ENCODE measurements at places on chromosomes 1 and 21.
A peak's percentile ranks its signal among the peaks of the same experiment; 100 is the strongest.

DNA sequence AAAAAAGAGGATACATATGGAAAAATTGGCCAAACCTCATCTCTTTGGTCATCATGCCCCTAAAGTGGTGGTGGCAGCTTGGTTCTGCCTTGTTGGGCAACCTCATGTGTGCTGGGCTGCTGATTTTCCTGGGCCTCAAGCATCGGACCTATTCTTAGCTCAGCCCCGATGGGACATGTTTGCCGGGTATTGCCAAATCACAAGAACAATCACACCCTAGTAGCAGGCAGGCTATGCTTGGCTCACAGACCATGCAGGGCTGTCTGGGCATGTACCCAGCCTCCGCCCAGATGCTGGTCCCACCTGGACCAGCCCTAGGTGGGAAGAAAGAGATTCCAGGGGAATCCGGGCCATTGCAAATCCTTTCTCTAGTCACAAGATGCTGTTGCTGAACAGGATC, 189.4 kb upstream of the FGGY start:
- DNase-seq, result no peak

DNA sequence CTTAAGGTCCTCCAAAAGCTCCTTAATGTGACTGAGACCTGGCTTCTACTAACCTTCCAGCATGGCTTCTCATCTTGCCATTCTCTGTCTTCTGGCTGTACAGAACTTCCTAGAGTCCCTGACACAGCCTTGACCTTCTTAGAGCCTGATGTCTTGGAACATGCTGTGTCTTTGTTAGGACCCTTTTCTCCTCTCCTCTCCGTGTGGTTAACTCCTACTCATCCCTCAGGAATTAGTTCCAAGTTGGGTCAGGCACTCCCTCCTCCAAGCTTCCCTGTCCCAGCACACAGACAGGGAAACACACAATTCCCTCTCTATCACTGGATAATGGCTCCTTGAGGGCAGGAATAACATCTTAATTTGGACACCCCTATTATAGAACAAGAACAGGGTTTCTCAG, 275.4 kb upstream of the USP24 start:
- no peak for DNase-seq

DNA sequence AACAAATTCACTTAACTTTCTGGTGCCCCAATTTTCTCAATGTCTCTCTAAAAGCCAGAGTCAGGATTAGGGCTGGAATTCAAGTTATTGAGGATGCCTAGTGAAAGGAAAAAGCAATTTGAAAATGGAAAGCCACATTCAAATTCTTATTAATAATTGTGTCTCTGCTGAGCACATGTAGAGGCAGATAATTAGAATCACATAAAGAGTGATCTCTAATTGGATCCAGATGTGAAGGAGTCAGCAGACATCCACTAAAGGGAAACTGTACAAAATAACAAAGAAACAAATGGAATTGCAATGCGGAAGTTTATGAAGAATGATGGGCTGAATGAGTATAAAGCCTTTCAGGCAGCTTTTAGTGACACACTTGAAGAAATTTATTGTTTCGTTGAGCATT, 482.6 kb downstream of the TTLL7 start:
- no peak for DNase-seq

DNA sequence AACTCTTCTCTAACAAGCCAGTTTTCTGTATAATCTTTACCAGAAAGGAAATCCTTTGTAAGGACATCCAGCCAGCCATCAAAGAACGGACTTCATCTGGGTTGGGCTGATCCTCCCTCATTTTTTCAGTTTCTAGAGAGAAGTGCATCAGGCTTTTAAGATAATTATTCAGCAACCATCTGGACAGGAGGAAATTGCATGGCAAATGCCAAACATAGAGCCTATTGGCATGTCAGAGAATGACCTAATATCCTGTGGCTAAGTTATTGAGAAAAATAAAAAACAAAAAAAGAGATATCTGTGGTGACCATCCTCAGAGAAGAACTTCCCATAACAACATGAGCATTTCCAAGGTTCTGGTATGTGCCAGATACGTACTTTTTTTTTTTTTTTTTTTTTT, 74.9 kb upstream of the BEND5 start:
- no peak for DNase-seq

GRCh38 chr1:13702425-13703127, 2.6 kb downstream of the PRDM2 start:
- DNase-seq, result no peak

GRCh38 chr21:46410516-46410915, 48.2 kb upstream of the DIP2A start:
- no peak for DNase-seq

- DNase-seq, result no peak
Measured at GRCh38 chr1:223000632-223001031, 142.4 kb downstream of the TLR5 start.

- DNase-seq, result no peak
Measured at GRCh38 chr1:32073299-32074229, 825 bp downstream of the TMEM39B start.

DNA sequence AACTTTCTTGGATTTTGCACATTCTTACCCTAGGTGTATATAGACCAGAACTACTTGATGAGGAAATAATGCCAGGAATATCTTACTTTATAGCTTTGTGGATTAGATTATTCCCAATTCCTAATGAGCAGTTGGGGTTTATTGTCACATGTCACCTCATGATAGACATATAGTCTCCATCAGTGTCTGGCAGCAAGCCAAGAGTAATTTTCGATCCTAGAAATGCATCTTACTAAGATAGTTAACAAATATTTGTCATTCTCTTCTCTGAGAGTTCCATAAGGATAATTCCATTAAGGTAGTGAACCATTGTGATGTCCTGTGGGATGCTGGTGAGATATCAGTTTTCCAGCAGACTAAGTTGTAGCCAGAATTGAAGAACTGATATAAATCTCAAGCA, 1282.9 kb upstream of the B3GALT2 start:
- no peak for DNase-seq

- no peak for DNase-seq
Measured at GRCh38 chr1:154913273-154913672, 23.2 kb downstream of the PMVK start.

DNA sequence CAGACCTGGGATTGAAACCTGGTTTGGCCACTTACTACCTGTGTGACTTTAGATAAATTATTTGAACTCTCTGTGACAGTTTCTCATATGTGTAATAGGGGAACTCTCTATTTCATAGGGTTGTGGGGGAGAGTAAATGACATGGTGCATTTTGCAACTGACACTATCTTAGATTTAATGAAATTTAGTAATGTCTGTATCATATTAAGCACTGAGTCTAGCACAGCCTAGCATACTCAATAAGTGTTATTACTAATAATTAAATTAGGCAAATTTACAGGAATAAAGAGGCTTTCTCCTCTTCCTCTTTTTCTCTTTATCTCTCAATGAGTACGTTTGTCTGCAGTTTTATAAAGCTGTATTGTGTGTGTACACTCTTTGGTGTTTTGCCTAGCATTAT, 80.2 kb upstream of the MACF1 start:
- no peak for DNase-seq

DNA sequence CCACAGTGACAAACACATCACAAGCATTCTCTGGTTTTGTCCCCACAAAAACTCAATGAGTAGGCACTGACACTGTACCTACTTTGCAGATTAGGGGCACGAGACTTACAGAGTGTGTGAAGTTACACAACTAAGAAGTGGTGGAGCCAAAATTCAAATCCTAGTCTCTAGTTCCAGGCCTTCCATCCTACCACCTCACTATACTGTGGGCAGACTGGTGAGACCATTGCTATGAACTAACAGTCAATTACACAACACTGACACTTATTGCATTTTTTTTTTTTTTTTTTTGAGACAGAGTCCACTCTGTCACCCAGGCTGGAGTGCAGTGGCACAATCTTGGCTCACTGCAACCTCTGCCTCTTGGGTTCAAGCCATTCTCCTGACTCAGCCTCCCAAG, 71.4 kb downstream of the KCNN3 start:
- DNase-seq, result no peak

DNA sequence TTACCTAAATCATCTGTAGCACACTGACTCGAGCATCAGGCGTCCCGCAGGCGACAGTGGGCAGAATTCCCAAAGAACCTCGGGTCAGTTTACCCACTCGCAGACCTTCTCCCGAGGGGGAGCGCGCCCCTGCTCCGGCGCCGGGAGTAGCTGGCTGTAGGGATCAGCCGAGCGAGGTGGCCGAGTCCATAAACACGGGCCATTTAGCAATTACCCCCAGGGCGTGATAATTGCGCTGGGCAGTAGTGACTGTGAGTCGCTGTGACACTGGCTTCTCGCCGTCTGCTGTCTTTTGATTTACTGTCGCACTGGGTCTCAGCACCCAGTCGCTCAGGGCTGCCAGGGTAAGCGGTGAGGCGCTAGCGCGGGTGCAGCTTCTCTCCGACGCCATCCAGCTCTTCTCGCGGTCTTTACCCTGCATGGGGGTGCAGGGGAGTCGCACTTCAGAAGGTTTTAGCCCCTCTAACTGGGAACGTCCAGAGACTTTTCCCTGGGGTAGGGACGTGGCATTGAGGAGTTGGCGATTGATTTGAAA, 16.2 kb downstream of the HLX start:
- DNase-seq, result no peak

- no peak for DNase-seq
Measured at GRCh38 chr1:145979746-145980456, 15.4 kb downstream of the POLR3GL start.

- no peak for DNase-seq
Measured at GRCh38 chr1:23209770-23210169, 7.5 kb downstream of the HTR1D start.

- DNase-seq, result no peak
Measured at GRCh38 chr1:24256687-24257086, 62.5 kb upstream of the GRHL3 start.

DNA sequence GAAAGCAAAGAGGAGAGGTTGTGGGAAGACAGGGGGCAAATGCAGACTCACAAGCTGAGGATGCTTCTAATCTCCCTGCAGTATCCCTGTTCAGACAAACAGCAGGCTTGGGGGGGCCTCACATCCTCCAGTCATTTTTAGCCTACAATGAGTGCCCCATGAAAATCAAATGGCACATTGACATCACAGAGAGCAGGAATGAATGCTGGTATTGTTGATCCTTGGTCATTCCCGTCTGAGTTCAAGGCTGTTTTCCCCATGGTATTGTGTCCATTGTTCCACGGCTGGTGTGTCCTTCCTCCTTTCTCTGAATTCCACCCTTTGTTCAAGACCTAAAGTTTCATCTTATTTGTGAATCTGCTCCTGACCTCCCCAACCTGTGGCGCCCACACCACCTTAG, 545.6 kb downstream of the AJAP1 start:
- no peak for DNase-seq

DNA sequence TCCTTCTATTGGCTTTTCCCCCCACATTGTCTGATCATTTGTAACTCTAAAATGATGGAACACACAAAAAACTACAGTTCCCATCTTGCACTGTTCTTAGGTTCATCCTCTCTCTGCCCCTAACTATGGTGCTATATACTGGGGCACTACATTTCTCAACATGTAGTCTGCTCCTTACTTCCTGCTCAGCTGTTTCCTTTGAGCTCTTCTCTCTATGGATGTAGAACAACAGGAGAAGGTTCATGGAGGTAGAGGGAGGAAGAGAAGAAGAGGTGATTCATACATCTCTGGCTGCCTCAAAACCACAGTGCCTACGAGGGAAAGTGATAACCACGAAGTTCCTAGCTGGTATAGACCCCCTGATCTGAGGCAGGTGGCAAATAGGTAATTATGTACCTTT, 7.0 kb upstream of the C1orf146 start:
- DNase-seq, result no peak

- no peak for DNase-seq
Measured at GRCh38 chr1:10765734-10766478, 30.5 kb downstream of the CASZ1 start.

GRCh38 chr1:162536511-162536910, 25.0 kb upstream of the UAP1 start:
- DNase-seq, result no peak

DNA sequence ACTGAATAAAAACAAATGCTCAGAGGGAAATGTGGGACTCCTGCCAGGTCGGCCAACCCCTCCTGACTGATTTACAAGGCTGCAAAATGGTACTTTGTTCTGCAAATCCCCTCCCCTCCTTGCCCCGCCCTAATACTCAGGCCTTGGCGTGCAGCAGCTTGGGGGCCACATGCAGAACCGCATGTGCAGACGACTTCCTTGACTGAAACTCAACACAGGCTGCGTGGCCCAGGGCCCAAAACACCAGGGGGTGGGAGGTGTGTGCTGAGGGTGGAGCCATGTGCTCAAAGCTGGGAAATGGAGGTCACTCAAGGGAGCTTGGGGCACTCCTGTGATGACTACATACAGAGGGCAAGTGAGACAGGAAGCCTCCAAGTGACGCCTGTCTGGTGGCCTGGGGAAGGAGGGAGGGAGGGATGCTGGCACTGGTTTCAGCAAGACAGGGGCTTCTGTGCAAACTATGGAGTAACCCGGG, 87.2 kb downstream of the MRPL37 start:
- no peak for DNase-seq

DNA sequence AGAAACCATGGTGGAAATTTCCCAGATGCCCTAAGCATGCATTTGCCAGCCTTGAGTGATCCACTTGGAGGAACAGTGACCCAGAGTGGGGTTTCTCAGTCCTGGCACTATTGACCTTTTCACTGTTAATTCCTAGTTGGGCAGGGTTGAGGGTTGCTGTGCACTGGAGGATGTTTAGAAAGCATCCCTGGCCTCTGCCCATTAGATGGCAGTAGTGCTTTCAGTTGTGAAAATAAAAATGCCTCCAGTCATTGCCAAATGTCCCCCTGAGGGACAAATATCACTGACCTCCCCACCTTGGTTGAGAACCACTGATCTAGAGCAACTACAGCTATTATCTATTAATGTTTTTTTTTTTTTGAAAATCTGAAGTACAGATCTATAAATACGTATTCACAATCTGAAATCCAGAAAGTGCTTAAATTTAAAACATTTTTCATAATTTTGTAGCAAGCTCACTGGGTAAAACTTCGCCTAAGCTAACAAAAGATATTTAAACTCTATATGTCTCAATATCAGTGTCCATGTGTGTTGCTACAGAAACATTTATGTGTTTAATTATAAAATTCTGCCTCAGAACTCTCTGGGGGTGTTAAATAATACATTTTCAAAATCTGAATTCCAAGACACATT, 27.3 kb downstream of the F3 start:
- DNase-seq, result peak; percentile 26

DNA sequence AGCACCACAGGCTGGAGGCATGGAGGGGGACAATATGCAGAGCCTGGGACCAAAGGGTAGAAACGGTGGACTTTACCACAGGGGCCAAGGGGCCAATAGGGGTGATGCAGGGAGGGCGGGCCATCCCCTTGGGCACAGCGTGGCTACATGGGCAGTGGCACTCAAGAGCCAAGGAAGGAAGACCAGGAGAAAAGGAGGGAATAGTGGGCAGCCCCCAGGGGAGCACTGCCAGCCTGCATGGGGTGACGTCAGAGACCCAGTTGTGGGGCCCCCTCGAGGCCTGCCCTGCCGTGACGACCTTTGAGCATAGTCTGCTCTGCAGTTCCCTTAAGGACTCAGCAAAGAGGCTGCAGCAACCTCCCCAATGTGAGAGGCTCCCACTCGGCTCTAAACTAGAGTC, 95.5 kb upstream of the TMPRSS2 start:
- no peak for DNase-seq

- no peak for DNase-seq
Measured at GRCh38 chr1:91883470-91883869, 2.5 kb downstream of the TGFBR3 start.

Measured in SW 1271 (cell line).